ENCODE measurements at places on chromosomes 7 and 10.
A peak's percentile ranks its signal among the peaks of the same experiment; 100 is the strongest.

- no peak for DNase-seq
These were observed 62.0 kb downstream of the SLIT1 start for GRCh38 chr10:97123765-97124164.

GRCh38 chr10:122515588-122516231 is 44.8 kb upstream of the DMBT1 start:
- DNase-seq = no peak

DNA sequence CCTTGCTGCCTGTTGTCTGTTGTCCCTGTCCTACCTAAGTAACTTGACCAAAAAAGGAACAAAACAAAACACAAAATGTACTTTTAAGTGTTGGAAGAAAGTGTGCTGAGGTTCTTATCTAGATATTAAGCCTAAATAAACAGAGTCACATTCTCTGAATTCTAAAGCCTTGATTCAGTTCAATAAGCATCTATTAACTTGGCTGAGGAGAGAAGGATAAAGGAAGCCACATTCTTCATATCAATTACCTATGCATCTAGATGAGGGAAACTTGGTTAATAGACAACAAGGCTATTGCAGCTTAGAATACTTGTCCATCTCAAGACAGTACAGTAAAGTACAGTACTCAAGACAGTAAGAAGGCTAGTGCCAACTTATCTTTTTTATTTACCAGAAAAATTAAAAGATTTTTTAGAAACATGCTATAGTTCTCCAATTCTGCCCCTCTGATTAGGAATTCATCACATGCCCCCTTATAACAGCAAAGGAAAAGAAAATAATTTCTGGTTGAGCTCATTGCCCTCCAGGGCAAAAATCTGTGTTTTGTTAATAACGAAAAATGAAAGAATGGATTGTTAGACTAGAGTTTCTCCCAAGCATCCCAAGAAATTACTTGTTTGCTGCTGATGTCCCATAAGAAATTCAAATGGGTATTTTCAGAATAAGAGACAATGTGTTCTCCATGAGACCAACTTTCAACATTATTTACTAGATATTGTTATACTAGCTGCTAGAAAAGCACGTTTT is 546.5 kb upstream of the SEMA3D start:
- DNase-seq = peak; percentile 50

- no peak for DNase-seq
These were observed 45.2 kb upstream of the NPFFR1 start for GRCh38 chr10:70328967-70329366.

Data from EL (cell line).